Activated T-helper 1 cell treated with anti-CD3 and anti-CD28 coated beads, Interleukin-2, amount 50 U/mL, for 16 hours (primary cell): ENCODE measurements at places on chromosomes 3 and 15.

GRCh38 chr15:92616621-92617548 lies 38.7 kb downstream of the FAM174B start:
- DNase-seq, result no peak

DNA sequence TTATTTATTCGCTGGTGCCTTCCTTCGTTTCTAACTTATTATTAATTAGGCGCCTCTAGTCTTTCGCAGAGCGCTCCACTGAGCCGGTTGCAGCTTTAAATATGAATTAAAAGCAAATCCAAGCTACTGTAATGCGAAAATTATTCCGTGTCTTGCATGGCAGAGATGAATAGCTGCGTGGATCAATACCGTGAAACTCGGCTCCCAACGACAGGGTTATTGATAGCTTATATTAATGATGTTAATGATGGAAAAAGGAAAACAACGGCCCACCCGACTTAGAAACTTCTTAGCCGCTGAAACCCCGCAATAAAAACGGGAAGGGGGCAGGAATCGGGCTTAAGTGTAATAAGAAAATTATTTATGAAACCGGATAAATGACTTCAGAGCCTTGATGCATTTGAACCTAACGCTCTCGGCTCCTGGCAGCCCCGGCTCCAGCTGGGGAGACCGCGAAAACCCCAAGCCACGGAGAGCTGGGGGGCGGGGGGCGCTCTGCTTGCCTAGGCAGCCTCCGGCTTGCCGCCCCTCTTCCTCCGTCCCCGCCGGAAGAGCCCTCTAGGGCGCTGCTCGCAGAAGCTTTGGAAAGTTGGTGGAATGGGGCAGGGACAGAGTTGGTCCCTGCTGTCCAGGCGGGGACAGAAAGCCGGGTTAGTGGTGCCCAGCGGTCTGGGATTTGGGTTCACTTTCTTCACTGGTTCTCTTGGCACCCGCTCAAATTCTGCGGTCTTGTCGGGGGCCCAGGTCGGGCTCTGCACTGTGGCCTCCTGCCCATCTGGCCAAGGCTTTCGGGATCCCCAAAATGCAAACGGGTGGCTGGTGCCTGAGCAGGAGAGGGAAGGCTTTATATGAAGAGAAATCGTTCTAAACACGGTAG lies 7.7 kb upstream of the ONECUT1 start:
- DNase-seq, result no peak

GRCh38 chr3:46970391-46971091 lies 6.0 kb downstream of the CCDC12 start:
- no peak for DNase-seq

DNA sequence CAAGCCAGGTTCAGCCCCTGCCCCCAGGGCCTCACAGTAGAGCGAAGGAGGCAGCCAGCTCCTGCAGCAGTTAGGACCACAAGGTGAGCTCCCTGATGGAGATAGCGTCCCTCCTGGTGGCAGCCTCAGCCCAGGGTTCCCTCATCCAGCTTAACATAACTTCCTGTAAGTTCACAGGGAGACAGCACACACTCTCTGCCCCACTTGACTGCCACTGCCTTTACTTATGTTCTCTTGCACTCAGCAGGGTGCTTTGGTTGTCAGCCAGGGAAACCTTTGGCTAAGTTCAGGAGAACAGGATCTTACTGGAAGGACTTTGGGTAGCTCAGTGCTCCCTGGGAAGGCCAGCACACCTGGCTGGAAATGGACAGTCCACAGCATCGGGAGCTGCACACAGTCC lies 10.9 kb downstream of the KBTBD13 start:
- DNase-seq, result no peak

- no peak for DNase-seq
These were observed 42.1 kb downstream of the DGKG start for GRCh38 chr3:186319945-186320344.

DNA sequence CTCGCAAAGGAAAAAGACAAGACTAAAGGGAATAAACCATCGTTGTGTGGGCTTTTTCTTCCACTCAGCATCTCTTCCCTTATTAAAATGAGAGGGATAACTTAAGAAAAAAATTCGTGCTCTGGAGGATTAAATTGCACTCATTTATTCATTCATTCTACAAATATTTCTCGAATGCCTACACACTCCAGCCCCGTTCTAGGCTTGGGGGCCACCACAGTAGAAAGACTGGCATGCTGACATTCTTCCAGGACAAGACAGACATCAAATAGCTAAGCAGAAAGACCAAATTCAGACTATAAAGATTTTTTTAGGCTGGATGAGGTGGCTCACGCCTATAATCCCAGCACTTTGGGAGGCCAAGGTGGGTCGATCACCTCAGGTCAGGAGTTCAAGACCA lies 65.3 kb upstream of the IL12A start:
- DNase-seq, result no peak

DNA sequence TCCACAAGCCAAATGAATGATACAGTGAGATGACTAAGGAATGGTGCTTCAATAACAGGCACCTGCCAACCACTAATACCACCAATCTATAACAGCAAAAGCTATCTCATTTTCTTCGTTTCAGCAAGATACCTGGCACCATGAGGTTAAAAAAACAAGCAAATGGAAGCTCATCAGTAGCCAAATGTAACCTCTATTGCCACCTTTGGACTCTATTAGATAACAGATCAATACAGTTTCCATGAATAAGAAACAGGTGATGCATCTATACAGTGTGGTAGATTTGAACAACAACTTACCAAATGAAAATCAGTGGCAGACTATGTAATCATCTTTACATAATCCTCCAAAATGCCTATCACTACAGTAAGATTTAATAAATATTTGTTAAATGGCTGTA lies 32.8 kb downstream of the PLOD2 start:
- no peak for DNase-seq

- DNase-seq, result no peak
These were observed 171.1 kb downstream of the CHDH start for GRCh38 chr3:53675022-53675697.

DNA sequence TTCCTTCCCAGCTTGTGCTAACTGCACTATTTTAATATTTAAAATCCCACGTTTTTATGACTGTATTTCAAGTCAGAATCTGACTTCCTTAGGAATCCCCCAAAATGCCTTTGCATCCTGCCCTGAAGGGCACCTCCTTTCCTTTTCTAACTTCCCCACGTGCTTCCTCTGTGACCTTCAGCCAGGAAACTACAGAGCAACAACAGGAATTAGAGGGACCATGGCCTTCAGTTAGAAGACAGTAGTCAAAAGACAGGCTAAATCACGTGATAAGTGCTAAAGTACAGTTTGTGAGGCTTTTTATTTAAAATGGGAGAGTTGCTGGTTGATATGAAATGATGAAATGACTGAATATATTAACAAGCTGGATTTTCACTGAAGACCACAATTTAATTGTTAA lies 11.8 kb upstream of the ABHD10 start:
- no peak for DNase-seq

DNA sequence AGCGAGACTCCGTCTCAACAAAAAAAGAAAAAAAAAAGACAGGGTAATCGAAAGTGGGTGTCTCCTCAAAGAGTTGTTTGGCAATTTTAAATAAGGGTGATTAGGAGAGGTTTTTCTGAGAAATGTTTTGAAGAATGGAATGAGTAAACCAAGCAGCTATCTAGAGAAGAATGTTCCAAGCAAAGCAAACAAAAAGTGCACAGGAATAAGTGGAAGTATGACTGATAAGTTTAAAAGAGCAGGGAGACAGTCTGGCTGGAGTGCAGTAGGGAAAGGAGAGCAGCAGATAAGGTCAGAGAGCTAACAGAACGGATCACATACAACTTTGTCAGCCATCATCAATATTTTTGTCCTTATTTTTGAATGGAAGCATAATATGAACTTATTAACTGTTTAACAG lies 853.5 kb downstream of the TUSC7 start:
- no peak for DNase-seq

DNA sequence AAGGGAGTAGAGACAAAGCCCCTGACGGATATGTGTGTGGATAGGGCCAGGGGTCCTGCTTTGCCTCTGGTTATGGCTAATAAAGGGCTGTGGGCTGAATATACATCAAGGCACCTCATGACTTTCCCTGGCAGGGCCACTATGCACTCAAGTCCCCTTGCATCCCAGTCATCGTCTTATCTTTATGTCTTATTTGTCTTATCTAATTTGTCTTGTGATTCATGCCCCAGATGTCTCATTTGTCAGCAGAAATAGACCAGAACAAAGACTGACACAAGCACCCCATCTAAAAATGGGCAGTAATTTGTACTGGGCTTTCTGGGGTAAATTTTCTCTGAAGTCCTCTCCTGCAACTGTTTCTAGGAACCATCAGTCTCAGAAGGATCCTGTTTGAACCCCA lies 68.6 kb downstream of the ITGA11 start:
- no peak for DNase-seq

- DNase-seq, result no peak
These were observed 67.8 kb downstream of the SNRK start for GRCh38 chr3:43353923-43354670.

DNA sequence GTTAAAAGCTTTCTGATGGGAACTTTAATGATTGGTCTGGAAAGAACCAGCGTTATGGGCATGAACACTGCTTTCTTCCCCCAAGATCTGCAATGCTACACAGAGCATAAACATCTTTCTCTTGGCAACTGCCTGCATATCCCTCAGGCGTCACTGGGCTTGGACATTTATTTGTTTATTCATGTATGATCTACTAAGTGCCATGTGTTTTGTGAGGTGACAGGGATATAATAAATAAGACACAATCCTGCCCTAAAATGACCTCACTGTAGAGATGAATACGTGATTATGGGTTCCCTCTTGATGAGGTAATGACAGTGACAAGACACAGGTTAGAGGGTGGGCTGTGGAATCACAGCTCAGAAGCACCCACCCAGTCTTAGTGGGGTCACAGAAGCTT lies 485.3 kb downstream of the PDCD6IP start:
- no peak for DNase-seq

DNA sequence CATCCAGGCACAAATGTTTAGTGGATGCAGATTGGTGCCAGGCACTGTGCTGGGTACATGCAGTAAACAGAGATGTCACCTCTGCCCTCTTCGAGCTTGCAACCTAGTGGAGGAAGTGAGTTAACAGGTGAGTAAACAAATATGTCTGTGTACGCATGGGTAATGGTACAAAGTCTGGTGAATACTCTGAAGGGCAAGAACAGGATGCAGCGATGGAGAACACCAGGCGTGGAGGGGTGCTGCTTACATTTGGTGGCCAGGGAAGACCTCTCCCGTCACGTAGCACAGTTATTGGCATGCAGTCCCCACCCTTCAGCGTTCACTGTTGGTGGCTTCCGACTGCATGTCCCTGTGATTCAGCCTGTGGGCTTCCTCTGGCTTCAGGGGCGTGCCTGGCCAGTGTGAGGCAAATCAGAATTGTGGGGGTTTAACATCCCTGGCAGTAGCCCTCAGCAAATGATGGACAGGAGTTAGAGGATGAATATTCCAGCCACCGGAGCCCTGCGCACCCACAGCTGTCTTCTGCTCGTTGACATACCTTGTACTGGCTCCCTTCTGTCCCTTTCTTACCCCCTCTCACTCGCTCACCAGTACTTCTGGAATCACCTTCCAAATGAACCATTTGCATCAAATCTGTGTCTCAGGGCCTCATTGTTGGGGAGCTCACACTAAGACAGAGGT lies 9.1 kb upstream of the HDAC11 start:
- DNase-seq, result no peak

DNA sequence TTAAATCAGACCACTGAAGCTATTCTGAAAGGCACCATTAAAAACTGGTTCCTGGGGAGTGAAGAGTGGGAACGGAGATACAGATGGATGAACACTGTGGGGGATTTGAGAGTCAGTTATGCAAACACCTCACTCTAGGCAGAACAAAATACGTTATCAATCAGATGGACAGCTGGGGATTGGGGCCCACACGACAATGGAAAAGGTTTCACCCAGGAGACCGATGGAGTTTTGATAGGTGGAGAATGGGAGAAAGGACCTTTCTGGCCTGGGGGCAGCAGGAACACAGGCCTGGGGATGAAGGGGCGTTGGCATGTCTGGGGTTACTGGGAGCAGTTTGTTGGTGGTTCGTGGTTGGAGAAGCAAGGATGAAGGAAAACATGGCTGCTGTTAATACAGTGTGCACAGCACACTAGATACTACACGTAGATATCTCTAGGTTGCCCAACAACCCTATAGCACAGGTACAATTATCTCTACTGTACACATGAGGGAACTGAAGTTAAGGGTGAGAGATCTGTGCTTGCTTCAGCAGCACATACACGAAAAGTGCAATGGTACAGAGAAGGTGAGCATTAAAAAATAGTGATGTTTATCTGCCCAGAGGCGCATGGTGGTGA lies 16.5 kb downstream of the ST6GAL1 start:
- DNase-seq, result no peak

DNA sequence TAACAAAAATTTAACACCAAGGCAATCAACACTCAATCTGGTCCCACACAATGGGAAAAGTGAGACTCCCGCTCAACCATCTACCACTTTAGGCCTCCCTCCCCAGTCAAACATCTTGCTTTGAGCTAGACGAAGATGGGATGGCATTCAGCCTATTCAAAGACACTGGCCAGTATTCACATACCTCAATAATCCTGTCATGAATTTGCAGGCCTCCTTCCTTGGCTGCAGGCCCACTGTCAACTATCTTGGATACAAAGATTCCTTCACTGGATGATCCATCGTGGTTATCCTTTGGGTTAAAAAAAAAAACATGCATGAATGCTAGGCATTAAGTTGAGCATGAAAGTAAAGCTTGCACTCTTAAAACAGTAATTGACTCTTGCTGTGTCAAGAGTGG lies 22.6 kb downstream of the PDZRN3 start:
- DNase-seq, result no peak

GRCh38 chr15:71874245-71874644 lies 63.9 kb downstream of the NR2E3 start:
- DNase-seq, result no peak

DNA sequence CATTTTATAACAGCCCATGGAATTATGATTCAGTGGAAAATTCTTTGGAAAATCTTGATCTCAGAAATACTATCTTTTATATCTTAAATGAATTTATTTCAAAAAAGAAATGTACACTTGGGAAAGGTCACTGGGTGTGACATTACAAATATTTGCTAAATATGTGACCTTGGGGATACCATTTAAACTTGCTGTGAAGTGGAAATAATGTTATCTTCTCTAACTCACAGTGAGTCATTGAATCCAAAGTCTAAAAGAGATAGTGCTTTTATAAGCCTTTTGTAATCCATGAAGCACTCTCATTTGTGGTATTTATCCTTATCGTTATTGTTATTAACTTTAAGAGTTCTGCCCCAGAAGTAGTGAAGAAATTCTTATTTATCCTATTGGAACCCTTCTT lies 289.8 kb upstream of the SEMA6D start:
- no peak for DNase-seq

- DNase-seq, result no peak
These were observed 37.1 kb downstream of the SYNM start for GRCh38 chr15:99141943-99142342.

- no peak for DNase-seq
These were observed 1.8 kb downstream of the EFCC1 start for GRCh38 chr3:129002573-129003569.

GRCh38 chr3:138946663-138947494 lies at the start of the genes FOXL2 and FOXL2NB:
Gene FOXL2, minus strand, starts transcription at chr3:138947137. Its CDS starts 415 bp downstream, at chr3:138946722.
Gene FOXL2NB, plus strand, starts transcription at chr3:138947217. Its CDS starts 148 bp downstream, at chr3:138947365.
- DNase-seq, result no peak

GRCh38 chr15:44215594-44215993 lies 20.5 kb upstream of the FRMD5 start:
- no peak for DNase-seq
